ENCODE measurements at places on chromosomes 13 and 19. TPM values are rescaled to one million over a fixed set of nuclear protein-coding genes. Genes with fewer than 3 reads are reported as not detected.

GRCh38 chr13:99778500-99778899, 193.1 kb downstream of the ZIC5 start:
- H3K36me3 ChIP-seq: no peaks in the 10 kb centered on the region
- no peaks in the 10 kb centered on the region for H3K4me1 ChIP-seq
- H3K27me3 ChIP-seq: no peaks in the 10 kb centered on the region
- peak; percentile 6 for DNase-seq

DNA sequence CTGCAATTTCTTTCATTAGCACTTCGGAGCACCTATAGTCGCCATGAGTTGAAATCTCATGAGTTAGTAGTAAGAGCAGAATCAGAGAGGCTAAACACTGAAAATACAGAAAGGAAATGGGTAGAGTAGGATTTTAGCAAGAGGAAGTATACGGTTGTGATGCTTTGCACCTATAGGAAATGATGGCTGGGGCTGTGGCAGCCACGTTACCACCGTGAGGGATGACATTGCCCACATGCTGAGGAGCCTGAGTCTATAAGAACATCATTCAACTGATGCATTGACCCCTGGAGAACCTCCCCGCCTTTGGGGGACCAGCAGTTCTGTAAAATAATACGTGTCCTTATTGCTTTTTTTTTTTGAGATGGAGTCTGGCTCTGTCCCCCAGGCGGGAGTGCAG, 20.4 kb downstream of the FAM187B start:
- DNase-seq: no peak
- H3K4me1 ChIP-seq: peaks cover 34% of the 10 kb centered on the region
- H3K36me3 ChIP-seq: no peaks in the 10 kb centered on the region
- no peak overlapping the region for H3K27ac ChIP-seq
- H3K27me3 ChIP-seq: no peaks in the 10 kb centered on the region

GRCh38 chr13:80841414-80841813, 500.5 kb upstream of the SPRY2 start:
- H3K27ac ChIP-seq: no peak overlapping the region
- DNase-seq: no peak
- no peaks in the 10 kb centered on the region for H3K4me1 ChIP-seq

Gene ZNF763
- 0.22 TPM for total RNA-seq

DNA sequence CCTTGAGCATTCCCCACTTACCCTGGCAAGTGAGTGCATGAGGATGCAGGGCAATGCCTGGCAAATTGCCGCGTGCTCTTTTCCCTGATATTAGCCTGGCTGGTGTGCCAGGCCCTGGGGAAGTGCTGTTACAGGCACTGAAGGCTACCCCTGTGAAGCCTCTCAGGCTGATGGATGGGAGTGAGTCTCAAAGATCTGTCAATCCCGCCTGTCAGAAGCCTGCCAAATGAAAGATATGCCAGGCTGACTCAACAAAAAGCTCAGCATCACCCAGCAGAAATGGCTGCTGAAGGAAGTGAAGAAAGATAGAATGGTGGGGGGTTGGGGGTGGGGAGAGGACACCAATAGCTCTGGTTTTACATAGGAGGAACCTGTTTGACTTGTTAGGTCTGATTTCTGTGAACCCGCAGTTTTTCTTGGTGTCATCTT, 112.1 kb downstream of the LACC1 start:
- no peak overlapping the region for H3K4me3 ChIP-seq
- no peak overlapping the region for H3K27ac ChIP-seq
- no peaks in the 10 kb centered on the region for H3K36me3 ChIP-seq
- H3K4me1 ChIP-seq: no peaks in the 10 kb centered on the region

DNA sequence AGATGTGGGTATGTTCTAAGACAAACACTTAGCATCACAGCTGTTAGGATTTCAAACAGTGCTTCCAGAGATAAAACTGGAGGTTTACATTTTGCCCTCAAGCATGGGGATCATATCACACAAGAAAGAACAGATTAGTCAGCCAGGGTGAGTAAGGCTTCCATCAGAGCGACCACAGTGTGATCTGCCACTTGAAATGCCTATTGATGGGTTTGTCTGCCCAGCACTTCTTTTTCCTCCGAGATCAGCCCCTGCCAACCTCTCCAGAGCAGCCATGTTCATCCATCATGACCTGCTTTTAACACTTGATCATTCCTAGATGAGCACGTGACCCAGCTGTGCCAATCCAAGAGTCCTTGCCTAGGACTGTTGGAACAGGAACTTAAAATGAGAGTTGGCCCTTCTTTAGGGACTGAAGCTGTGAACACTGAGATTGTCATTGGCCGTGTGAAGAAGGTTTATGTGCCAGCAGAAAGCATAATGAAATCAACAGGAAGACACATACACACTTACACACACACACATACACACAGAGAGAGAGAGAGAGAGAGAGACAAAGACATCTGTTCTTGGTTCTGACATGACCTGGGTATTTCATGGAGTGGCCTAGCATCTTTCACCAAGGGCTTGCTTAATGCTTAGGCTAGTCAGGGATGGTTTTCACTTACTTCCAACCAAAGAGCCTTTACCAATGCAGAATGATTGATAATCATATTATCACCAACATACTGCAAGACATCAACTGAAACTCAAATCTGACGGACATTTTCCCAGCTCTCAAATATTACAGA, 5.2 kb upstream of the CEBPG start:
- no peak overlapping the region for H3K4me3 ChIP-seq
- peaks cover 41% of the 10 kb centered on the region for H3K27me3 ChIP-seq

Gene LILRB2
- total RNA-seq: not detected

Gene TMEM221
- total RNA-seq: not detected

Gene IGFL1
- not detected for total RNA-seq

- H3K27me3 ChIP-seq: no peaks in the 10 kb centered on the region
- H3K4me1 ChIP-seq: no peaks in the 10 kb centered on the region
- DNase-seq: no peak
- no peak overlapping the region for H3K4me3 ChIP-seq
Measured at GRCh38 chr13:72960541-72960940, 98.3 kb upstream of the KLF5 start.

DNA sequence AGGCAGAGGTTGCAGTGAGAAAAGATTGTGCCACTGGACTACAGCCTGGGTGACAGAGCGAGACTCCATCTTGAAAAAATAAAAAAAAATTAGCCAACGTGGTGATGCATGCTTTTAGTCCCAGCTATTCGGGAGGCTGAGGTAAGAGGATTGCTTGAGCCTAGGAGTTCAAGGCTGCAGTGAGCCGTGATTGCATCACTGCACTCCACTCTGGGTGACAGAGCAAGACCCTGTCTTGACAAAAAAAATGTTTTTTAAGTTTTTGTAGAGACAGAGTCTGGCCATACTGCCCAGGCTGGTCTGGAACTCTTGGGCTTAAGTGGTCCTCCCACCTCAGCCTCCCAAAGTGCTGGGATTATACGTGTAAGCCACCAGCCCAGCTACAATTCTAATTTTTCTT, 22.4 kb upstream of the LSM14A start:
- no peaks in the 10 kb centered on the region for H3K36me3 ChIP-seq
- H3K27me3 ChIP-seq: peaks cover 2% of the 10 kb centered on the region
- no peak overlapping the region for H3K27ac ChIP-seq
- no peak overlapping the region for H3K4me3 ChIP-seq

Gene ZNF787
- 73.8 TPM for total RNA-seq

Gene RUVBL2
- 343 TPM for total RNA-seq
